ENCODE measurements at places on chromosomes 5 and 9.
A peak's percentile ranks its signal among the peaks of the same experiment; 100 is the strongest.

- DNase-seq, result no peak
Measured at GRCh38 chr9:113179839-113180238, 29.0 kb downstream of the SLC31A2 start.

DNA sequence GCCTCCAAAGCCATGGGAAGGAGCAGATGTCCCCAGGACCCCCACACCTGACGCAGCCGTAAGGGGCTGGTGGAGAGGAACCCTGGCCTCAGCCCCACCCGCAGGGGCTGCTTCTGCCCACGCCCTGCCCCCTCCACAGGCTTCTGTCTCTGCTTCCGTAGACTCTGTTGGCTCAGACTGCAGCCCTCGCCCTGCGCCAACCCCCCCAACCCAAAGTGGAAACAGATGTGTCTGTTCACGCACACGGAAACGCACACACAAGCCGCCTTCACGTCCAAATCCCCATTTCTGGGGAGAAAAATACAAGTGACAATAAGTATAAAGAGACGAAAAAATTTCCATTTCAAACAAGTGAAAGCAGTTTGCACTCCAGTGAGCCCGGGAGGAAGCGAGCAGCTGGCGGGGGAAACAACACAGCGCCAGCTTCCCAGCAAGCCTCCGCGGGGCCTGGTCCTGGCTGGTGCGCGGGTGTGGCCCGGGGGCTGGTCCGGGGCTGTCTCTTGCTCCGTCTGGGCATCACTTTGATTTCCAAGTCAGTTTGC lies 32.6 kb upstream of the RXRA start:
- no peak for DNase-seq

- DNase-seq, result no peak
Measured at GRCh38 chr5:42583322-42583721, 160.1 kb downstream of the GHR start.

DNA sequence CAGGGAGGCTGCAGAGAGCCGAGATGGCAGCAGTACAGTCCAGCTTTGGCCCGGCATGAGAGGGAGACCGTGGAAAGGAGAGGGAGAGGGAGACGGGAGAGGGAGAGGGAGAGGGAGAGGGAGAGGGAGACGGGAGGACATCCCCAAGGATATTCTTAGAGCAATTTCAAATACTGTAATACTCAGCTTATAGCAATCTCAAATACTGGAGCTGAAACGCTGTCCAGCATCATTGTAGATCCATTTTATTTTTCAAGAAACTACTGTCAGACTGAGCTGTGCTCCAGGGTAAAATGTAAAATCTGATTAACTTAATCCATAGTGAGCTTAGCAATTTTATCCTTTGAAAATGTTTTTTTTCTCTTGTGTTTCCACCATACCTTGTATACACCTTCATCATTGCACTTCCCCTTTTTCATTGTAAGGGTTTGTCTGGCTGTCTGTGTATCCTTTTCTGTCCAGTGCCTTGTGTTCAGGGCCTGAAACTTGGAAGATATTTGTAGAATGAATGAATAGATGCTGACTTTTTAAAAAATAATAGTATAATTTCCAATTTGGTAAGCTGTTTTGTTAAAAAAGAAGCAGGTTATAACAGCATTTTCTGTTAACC lies 64.0 kb upstream of the LRRC70 start:
- no peak for DNase-seq

DNA sequence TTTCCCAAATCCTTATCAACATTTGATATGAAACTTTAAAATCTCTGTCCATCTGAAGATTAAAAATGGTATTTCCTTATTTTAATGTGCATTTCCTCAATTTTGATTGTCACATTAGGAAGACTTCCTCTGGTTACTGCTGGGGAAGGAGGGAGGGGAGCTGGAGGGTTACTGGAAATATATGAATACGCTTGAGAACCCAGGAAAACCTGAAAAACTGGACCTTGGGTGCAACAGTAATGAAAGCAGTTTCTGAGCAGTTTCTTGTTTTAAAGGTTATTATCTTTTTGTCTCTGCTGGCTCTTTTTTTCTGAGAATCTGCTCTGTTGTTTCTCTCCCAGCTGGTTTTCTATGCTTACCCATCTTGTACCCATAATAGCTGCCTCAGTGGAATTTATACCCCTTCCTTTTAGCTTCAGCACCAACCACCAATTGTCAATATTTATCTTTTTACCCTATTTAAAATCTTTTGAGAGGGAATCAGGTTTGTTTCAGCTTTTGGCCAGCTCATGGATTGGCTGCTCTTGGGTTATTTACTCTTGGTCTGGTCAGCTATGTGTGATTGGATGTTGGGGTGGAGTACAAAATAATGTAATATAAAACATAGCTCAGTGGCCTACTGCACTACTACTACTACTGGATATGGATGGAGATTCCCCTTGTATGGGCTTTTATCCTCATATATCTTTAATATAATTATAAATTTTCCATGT lies 67.4 kb downstream of the UNC13B start:
- no peak for DNase-seq

DNA sequence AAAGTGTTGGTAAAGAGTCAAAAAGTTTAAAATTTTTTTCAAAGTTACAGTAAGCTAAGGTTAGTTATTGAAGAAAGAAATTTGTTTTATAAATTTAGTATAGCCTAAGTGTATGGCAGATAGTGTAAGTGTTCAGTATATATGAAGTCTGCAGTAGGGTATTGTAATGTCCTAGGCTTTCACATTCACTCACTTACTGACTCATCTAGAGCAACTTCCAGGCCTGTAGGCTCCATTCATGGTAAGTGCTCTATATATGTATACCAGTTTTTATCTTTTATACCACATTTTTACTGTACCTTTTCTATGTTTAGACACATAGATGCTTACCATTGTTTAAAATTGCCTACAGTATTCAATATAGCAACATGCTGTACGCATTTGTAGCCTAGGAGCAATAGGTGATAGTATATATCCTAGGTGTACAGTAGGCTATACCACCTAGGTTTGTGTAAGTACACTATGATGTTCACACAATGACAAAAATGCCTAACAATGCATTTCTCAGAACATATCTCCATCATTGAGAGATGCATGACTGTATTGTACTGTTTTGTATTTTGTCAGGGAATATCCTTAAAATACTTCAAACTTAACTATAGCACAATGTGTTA lies 38.5 kb downstream of the CYSTM1 start:
- no peak for DNase-seq

- DNase-seq, result no peak
Measured at GRCh38 chr9:36956908-36957307, 77.2 kb downstream of the PAX5 start.

GRCh38 chr5:119218830-119219782 lies 136.7 kb upstream of the TNFAIP8 start:
- DNase-seq, result no peak

GRCh38 chr5:14895301-14895700 lies 23.7 kb upstream of the ANKH start:
- DNase-seq, result no peak

DNA sequence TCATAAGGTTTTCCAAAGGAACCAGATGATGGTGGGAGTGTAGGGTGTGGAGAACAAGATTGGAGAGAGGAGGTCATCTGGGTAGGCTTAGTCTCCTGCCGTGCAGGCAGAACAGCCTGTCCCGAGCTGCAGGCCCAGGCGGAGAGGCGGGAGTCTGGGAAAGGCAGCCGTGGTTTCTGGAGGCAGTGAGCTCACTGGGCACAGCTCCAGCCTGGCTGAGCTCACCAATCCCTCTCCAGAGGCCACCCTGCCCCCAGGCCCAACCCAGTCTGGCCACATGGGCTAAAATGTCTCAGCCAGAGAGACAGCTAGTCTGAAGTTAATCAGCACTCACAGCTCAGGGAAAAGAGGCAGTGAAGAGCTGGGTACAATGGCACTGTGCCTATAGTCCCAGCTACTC lies 12.3 kb downstream of the P4HA2 start:
- DNase-seq, result peak; percentile 71

GRCh38 chr5:123875561-123876275 lies 363.7 kb downstream of the CSNK1G3 start:
- no peak for DNase-seq

- no peak for DNase-seq
Measured at GRCh38 chr5:124663101-124663506, 83.3 kb downstream of the ZNF608 start.

- no peak for DNase-seq
Measured at GRCh38 chr9:131977109-131977838, 102.4 kb downstream of the MED27 start.

- no peak for DNase-seq
Measured at GRCh38 chr9:4780651-4781050, 12.1 kb upstream of the RCL1 start.

DNA sequence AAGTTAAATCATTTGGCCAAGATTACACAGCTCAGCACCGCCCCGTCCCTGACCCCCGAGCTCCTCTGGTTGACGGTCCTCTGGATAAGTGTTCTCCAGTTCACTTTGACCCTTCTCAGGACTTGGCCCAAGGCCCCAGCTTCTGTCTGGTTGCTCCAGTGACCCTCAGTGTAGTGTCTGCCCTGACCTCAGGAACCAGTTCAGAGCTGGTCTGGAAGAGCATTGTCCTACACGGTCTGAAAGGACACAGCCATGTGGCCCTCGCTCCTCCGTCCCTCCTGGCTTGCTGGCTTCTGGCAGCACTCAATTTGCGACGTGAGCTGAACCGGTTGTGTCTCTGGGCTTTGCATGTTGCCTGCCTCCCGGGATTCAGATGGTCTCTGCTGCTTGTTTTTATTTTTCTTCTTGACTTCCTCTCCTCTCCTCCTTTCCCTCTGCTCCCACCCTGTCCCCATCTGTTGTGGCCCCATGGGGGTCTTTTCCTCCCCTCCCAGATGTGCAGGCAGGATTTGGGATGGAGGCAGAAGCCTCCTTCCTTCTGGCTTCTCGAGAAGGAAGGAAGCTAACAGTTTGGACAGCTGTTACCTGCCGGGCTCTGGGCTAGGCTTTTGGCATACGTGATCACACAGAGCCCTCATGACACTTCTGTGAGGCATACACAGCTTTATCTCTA lies 72.0 kb downstream of the PPARGC1B start:
- DNase-seq, result no peak

- DNase-seq, result no peak
Measured at GRCh38 chr9:70222354-70222753, 36.4 kb upstream of the SMC5 start.

- DNase-seq, result no peak
Measured at GRCh38 chr9:135565636-135566035, 4.1 kb downstream of the PAEP start.

- DNase-seq, result no peak
Measured at GRCh38 chr9:87088192-87088591, 140.9 kb upstream of the GAS1 start.

GRCh38 chr5:144144956-144145751 lies 25.3 kb downstream of the YIPF5 start:
- DNase-seq, result no peak

- no peak for DNase-seq
Measured at GRCh38 chr5:139659695-139660101, 11.5 kb downstream of the CXXC5 start.

DNA sequence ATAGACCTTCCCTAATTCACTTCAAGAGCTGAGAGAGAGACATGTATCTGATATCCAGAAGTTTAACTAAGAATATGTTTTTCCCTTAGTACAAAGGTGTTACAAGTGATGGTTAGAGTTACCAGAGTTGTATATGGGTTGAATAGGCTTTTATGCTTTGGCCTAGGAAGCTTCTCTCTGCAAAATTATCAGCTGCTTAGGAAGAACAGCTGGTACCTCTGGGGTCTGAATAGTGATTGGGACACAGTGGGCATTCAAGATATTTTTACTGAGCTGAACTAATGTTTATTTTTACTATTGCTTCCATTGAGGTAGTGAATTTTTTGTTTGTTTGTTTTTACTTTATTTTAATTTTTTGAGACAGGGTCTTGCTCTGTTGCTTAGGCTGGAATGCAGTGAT lies 67.6 kb upstream of the BASP1 start:
- DNase-seq, result no peak
